ENCODE measurements at places on chromosomes 11 and 22. TPM values are rescaled to one million over a fixed set of nuclear protein-coding genes. Genes with fewer than 3 reads are reported as not detected.

Gene PDE2A
- 24.4 TPM for polyA plus RNA-seq

Gene OR8G1
- not detected for polyA plus RNA-seq

GRCh38 chr11:71499125-71499524 is 27.9 kb upstream of the KRTAP5-7 start:
- DNase-seq = no peak

DNA sequence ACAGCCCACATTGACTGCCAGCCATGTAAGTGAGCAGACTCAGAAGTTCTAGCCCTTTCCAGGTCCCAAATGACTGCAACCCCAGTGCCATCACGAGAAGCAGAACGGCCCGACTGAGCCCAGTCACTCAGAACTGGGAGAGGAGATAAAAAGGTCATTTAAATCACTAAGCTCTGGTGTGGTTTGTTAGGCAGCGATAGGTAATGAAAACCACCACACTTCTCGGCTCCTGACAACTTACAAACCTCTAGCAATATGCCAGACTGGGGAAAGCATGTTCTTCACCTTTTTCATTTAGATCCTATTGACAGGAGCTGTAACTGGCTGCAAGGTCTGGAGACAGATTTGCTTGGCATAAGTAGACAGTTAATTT is 6.7 kb downstream of the SLC15A3 start:
- DNase-seq = no peak

GRCh38 chr11:113177671-113178070 is 136.7 kb upstream of the TTC12 start:
- DNase-seq = no peak

GRCh38 chr22:38623351-38623750 is 32.8 kb downstream of the FAM227A start:
- DNase-seq = no peak

DNA sequence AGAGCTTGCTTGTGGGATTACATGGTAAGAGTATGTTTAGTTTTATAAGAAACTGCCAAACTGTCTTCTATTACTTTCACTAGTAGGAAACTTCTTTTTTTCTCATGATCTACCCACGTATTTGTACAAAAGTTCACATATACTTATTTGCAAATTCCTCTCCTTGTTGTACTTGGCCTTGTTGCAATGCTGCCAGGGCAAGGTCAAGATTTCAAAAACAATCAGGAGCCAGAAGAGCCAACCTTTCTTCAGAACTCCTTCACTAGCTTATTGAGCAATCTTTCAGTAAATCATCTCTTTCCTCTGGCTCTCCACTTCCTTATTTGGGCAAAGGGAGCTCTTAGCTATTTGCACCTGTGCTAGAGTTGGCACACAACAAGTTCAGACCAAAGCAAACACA is 9.7 kb downstream of the SRSF8 start:
- no peak for DNase-seq
